ENCODE measurements at places on chromosomes 1 and 21.
A peak's percentile ranks its signal among the peaks of the same experiment; 100 is the strongest.

DNA sequence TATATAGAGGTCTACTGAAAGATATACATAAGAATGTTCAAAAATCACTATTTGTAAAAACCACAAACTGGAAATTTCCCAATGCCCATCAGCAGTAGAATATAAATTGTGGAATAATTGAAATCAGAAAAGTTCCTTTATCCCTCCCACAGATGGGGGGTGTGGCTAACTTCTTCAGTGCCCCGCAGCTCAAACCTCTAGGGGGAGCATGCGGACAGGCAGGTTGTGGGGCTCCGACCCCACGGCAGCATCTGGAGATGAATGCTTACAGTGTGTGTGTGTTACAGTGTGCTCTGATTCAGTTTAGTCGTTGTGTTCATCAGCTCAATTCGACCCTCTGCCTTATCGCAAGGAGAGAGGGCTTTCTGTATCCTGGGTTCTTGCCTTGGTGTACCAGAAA lies 262.1 kb upstream of the LRRC7 start:
- no peak for DNase-seq

GRCh38 chr1:16921391-16922185 lies at the start of gene CROCC:
CROCC (plus strand) TSS chr1:16921931; CDS start chr1:16922019, 88 bp downstream.
- DNase-seq, result no peak

GRCh38 chr1:109625176-109625575 lies 5.5 kb downstream of the AMPD2 start:
- DNase-seq, result no peak

DNA sequence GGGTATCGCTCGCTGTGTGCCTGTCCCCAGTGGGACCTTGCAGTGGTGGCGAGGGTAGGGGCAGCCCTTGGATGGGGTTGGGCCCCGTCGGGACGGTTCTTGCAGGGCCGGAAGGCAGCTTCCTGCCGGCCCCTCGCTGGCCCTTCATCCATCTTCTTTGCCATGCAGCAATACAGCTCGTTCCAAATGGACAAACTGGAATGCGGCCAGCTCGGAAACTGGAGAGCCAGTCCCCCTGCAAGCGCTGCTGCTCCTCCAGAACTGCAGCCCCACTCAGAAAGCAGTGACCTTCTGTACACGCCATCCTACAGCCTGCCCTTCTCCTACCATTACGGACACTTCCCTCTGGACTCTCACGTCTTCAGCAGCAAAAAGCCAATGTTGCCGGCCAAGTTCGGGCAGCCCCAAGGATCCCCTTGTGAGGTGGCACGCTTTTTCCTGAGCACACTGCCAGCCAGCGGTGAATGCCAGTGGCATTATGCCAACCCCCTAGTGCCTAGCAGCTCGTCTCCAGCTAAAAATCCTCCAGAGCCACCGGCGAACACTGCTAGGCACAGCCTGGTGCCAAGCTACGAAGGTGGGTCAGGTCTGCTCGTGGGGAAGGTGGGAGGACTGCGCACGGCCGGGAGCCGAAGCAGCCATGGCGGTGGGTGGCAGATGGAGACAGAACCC lies 45.8 kb downstream of the SIM2 start:
- DNase-seq, result no peak

DNA sequence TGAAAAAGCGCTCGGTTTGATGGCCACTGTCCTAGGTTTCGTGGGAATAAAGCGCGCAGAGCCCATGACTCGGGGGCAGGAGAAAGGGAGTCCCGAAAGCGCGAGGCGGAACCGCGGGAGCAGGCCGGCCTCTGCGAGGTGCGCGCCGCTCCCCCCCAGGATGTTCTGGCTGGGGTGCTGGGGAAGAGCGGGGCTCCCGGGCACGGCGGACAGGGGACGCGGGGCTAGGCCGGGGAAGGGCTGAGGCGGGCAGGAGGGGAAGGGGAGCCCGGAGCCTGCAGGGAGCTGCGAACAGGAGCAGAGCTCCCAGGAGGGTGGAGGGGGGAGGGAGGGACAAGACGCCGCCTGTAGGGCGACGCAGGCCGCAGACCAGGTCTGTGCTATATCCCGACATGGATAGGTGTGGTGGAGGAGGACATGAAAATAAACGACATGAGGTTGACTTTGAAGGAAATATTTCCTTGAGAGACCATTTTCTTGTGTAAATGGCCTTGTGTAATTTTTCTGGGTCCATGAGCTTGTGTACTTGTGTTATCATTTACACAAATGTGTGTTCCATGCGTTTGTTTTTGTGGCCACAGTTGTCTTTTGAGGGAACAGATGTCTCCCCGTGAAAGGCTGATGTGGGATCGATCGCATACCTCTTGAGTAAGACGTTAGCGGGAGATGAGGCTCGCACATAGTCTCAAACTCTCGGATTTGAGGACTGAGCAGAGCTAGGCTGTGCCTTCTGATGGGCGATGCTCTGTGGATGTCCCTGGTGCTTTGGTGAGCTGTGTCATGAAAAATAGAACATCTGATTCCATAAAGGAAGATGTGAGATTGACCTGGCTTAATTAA lies 1.3 kb downstream of the PCNT start:
- peak; percentile 42 for DNase-seq

DNA sequence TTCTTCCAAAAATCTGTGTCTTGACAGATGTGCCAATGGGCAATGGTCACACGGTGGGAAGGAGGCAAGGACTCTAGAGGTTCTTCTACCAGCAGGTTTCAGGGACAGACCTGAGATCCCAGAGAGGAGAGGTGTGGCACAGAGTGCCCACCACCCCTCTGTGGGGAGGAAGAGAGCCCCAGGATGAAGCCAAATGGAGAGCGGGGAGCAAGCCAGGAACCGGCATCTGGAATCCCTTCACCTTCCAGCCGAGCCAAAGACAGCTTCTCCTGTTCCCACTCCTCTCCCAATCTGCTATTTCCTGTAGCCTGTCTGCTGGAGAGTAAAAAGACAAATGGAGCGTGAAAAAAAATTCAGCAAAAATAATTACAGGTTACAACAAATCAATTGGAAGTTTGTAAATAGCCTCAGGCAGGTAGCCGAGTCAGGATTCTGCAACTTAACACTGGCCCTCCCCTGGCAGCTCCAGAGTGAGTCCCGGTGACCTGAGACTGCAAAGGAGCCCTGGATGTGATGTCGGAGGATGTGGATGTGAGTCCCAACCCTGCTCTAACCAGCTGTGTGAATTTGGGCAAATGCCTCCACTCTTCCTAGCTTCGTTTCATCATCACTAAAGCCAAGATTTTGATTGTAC lies 45.4 kb upstream of the LRRN2 start:
- DNase-seq, result no peak

DNA sequence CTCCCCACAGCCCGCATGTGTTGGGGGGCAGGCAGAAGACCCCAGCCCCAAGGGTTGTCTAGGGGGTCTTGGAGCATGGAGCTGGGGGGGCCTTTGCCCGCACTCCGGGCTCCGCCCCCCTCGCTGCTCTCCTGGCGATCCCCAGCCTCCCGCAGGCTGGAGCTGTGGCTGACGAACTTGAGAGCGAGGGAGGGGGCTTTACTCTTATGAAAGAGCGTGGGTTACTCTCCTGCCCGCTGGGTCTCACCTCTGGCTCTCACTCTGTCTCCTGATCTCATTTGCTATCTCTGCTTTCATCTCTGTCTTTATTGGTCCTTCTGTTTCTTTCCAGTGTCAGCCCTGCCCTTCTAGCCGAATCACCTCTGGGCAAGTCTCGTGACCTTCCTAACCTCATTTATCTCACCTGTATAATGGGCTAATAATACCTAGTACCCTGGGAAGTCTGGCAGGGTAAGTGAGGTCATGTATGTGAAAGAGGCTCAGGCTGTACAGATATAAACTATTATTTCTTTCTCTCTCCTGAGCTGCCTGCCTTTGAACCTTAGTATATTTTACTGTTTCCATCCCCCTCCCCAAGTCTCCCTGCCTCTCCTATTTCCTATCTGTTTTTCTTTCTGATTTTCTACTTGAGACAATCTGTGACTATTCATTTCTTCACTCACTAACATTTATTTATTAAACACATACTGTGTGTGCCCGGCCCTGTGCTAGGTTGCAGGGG lies 731 bp downstream of the EFNA4 start:
- no peak for DNase-seq

DNA sequence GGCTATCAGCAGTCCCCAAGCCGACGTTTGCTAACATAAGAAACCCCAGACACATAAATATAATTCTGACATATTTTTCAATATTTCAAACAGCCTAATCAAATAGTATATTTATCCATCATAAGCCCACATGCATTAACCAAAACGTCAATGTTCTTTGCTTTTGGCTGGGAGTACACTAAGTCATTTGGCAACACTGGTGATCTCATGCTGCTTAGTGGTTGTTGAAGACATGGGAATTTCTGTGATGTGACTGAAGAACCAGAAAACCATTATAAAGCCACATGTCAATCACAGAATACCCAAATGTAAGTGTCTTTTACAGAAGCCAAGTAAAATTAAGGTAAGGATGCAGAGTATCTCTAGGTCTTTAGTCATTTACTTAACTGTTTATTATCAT lies 57.6 kb downstream of the PLPPR5 start:
- DNase-seq, result no peak

- DNase-seq, result no peak
Observed at GRCh38 chr1:99327357-99327756, 63.1 kb downstream of the PLPPR4 start.

DNA sequence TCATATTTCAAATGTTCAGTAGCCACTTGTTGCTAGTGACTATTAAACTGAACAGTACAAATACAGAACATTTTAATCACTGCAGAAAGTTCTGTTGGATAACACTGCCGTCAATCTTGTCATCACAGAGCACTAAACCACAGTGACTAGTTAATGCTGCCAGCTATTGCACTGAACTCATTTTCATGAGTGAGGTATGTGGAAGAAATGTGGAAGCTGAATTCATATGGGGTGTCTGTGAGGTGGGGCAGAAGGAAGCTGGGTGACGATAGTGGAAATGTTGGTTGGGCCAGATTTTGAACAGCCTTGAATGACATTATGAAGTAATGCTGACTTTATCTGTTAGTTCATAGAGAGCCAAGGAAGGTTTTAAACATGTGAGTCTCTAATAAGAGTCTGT lies 49.6 kb downstream of the OSBPL9 start:
- DNase-seq, result no peak

DNA sequence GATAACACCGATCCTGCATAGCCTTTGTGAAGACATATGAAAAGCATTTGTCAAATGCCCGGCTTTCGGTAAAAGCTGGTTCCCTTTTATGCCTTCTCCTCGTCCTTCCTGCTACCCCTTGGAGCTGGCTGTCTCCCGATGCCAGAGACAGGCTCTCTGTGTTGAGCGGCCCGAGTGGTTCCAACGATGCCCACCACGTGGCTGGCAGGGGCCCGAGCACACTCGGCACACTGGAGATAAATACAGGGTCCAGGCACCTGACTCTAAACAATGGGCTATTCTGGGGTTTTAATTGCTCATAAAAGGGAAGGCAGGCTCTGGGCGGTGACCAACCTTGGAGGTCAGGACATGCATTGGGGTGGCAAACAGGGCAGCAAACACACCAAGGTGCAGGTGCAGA lies 207.1 kb downstream of the HIVEP3 start:
- DNase-seq, result no peak

- peak; percentile 10 for DNase-seq
Observed at GRCh38 chr1:46070164-46070814, 62.1 kb downstream of the PIK3R3 start.

GRCh38 chr21:23016617-23017016 lies 2018.4 kb downstream of the NCAM2 start:
- DNase-seq, result peak; percentile 5

DNA sequence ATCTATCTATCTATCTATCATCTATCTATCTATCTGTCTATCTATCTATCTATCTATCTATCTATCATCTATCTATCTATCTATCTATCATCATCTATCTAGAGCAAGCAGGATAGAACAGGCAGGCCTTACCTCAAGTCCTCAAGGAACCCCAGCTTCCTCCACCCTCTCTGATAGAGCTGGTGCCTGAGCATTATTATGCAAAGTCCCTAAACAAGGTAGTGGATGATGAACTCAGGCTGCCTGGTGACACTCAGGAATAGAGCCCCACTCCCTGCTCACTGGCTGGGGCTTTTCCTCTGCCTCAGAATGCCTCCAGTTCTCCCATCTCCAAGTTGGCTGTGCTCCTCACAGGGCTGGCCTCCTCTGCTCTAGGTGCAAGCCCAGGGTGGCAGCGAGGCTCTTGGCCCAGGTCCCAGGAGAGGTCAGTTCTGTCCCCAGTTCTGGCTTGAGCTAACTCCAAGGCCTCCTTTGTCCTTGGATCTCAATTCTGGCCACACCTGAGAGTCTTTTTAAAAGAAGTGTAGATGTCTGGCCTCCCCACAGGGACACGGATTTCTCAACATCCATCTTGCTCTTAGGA lies 60.2 kb downstream of the PCP4 start:
- no peak for DNase-seq

GRCh38 chr1:66172272-66172671 lies 361.7 kb upstream of the SGIP1 start:
- DNase-seq, result no peak

DNA sequence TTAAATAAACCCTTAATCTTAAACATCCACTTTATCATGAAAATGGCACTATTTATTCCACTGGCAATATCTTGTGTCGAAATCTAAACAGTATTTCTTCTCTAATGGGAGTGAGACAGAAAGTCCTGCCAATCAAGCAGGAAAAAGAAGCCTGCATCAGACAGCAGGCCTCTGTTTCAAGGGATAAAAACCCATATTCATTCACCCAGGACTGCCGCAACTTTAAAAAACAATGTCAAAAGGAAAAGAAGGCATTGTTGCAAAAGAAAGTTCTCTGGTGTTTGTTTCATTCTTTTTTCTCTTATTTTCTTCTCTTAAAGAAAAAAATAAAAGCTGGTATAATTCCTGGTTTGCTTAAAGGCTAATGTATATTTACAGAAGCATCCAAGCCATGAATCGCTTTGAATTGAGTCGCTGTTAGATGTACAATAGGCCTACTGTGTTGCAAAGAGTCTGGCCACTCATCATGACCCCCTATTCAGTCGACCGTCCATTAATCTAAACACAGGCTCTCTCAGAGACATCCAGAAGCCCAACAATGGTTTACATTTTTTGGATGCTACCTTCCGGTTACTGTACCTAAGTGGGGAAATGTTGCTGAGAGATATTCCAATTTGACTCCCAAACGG lies 48.7 kb upstream of the ZC3H11B start:
- DNase-seq, result no peak

- DNase-seq, result peak; percentile 87
Observed at GRCh38 chr1:221097479-221098281, 218.4 kb downstream of the HLX start.

DNA sequence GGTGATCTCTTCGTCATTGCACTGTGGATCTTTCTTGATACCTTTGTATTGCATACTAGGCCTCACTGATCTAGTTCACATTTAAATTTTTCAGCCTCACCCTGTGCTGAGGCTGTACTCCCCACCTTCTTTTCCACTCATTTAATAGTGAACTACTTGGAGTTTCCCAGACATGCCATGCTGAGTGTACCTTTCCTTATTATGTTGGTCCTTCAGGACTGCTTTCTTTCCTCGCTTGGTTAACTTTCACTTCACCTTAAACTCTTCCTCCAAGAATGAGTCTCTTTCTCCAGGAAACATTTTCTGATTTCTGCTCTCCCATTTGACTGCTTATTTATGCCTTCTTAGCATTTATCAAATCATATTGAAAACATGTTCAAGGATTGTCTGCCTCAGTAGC lies 20.8 kb downstream of the RNF2 start:
- no peak for DNase-seq
